ENCODE measurements at places on chromosomes 5 and 9.

DNA sequence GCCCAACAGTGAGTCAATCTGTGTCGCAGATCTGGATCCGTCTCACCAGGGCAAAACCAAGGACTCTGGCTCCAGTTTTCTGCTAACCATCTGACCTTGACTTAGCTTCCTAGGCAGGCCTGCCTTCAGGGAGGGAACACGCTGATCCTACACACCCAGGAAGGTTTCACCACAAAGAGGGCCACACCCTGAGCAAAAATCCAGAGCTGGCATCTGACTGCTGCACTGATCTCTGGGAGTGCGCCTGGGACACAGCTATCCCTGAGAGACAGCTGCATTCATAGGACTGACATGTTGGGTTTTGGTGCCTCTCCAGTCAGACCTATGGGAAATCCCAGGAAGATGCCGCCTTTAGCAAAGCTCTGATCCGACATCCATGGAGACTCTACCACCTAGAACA, 47.5 kb downstream of the CDK5RAP2 start:
- DNase-seq: no peak

DNA sequence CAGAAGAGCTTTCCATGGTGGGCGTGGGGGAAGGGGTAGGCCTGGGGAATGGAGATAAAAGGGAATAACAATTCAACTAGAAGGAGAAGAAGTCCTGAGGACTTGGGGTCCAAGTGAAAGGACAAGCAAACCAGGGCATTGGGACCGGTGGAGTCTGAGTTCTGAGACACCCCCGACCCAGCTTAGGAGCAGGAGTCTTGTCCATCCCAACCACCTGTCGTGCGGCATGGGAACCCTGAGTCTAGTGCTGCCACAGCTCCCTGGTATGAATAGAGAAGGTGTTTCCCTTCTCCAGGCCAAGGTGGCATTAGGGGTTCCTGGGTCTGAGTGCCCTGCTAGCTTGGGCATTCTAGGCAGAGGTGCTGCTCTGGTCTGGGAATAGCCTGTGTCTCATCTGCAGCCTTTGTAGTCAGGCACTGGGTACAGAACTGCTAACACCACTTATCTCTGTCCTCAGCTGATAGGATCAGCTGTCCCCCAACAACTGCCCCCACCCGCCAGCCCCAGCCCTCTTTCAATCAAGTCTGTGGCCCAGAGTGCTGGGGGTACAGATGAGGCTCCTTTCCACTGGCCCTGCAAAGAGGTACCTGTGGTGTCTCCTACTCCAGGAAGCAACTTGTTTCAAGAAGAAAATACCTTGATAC, 9.9 kb downstream of the HNRNPAB start:
- DNase-seq: no peak

GRCh38 chr5:109126481-109126880, 283.3 kb downstream of the PJA2 start:
- DNase-seq: no peak

- no peak for DNase-seq
Measured at GRCh38 chr5:81545911-81546310, 152.0 kb upstream of the ACOT12 start.

- no peak for DNase-seq
Measured at GRCh38 chr5:149667084-149667828, 62.9 kb upstream of the PPARGC1B start.

DNA sequence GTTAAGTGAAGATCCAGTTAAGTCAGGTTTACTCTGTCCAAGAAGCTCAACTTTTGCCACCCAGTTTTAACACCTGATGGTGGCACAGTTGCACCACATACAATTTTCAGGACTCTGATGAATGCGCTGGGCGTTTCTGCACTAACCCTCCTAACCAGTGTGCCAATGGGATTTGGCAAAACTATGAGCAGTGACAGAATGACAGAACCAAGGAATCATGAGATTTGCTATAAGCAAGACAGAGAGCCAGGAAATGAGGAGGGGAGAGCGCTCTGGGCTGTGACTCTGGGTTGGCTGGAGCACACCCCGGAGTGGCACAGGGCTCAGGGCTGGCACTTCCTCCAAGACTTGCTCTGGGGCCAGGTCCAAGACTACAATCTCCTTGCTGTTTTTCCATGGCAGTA, 84.1 kb downstream of the SH3PXD2B start:
- no peak for DNase-seq

DNA sequence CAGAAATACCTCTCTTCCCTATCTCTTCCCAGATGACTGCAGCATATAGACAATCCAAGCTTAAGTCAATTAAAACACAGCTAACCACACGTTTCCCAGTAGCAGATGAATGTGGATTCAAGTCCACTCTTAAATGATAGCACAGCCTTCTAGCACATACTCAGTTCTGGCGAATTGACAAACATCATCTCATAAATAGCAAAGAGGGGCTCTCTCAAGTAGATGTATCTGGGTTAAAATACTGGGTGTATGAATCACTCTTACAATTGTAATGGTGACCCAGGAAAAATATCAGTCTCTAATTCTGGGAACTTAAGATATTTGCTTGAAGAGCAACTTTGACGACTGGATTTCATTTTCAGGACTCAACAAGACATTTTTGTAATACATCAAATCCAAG, 67.0 kb upstream of the HAPLN1 start:
- no peak for DNase-seq

DNA sequence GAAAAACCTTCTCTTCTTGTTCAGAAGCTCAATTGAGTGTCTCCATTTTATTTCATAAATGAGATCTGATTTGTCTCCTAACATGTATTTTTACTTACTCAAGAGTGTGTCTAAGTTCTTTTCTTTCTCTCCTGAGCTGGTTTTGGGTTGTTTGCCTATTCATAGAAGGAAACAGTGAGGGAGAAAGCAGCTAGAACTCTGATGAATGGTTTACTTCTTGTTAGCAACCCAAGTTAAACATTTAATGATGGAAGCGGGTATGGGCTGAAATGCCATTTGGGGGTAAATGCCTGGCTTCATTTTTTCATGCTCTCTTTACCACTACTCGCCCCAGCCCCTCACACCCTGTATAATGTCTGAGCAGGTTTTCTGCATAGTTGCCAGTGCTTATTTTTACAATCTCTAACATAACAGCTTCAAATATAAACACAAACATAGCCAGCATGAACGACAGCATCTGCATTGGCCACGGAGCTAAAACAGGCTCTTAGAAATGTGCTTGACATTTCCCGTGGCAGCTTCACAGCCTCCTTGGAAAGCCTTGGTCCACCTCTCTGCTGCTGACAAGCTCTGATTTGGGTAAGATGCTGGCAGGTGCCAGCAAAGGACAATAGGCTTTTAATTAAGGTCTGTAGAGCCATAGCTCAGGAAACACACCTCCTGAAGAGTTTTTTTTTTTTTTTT, 321.1 kb downstream of the ARHGEF28 start:
- no peak for DNase-seq

GRCh38 chr5:66442951-66443445, 153.2 kb upstream of the MAST4 start:
- no peak for DNase-seq

- DNase-seq: no peak
Measured at GRCh38 chr5:73691302-73692080, 65.5 kb downstream of the ARHGEF28 start.
